ENCODE measurements at places on chromosomes 11 and 22.
A peak's percentile ranks its signal among the peaks of the same experiment; 100 is the strongest.

GRCh38 chr22:27152033-27152432, 494.6 kb downstream of the MIAT start:
- DNase-seq: no peak

GRCh38 chr11:126808296-126808695, 192.3 kb downstream of the KIRREL3 start:
- no peak for DNase-seq

DNA sequence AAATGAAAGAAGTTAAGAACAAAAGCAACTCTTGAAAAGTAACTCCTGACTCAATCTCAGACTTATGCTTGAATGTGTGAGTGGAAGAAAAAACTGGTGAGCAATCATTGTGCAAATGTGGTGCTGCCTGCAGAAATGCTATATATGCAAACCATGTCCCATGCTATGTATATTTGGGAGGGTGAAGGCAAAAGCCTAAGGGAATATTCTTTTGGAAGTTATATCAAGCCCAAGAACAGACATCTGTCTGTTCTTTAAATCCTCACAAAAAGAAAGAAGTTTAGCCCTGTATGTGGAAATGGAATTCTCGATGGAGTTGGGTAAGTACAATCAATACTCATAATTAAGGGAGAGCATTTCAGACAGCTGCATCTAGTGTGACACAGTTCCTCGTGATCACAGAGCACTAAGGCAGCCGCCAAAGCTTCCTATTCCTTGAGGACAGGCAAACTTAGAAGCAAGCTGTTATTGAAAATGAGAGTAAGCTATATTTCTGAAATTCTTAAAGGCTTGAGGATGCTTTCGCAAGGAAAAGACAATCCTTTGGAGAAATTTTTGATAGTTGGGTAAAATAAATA, 406.5 kb upstream of the CHORDC1 start:
- DNase-seq: no peak

- no peak for DNase-seq
Observed at GRCh38 chr11:27427183-27427980, 45.2 kb downstream of the LGR4 start.

DNA sequence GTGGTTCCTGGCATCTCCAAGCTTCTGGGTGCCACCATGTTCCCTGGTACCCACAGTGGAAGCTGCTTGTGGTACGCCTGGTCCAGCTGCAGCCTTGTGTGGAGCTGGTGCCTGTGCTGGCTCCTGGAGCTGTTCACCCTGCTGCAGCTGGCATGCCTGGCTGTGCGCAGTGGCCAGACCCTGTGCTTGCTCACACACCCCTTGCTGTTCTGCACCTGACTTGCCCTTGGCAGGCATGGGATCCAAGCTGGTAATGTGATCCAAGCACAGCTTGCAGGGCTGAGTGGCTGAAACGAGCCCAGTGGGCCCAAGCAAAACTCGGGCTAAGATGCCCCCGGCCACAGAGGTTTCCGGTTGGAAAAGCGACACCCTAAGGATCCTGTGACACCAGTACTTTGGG, 104.7 kb upstream of the CLMP start:
- no peak for DNase-seq

- DNase-seq: no peak
Observed at GRCh38 chr11:2793701-2794045, 91.9 kb downstream of the CDKN1C start.

- no peak for DNase-seq
Observed at GRCh38 chr11:63868399-63869064, 29.6 kb downstream of the MARK2 start.

GRCh38 chr22:30855677-30856518, 112.7 kb downstream of the MORC2 start:
- DNase-seq: no peak

DNA sequence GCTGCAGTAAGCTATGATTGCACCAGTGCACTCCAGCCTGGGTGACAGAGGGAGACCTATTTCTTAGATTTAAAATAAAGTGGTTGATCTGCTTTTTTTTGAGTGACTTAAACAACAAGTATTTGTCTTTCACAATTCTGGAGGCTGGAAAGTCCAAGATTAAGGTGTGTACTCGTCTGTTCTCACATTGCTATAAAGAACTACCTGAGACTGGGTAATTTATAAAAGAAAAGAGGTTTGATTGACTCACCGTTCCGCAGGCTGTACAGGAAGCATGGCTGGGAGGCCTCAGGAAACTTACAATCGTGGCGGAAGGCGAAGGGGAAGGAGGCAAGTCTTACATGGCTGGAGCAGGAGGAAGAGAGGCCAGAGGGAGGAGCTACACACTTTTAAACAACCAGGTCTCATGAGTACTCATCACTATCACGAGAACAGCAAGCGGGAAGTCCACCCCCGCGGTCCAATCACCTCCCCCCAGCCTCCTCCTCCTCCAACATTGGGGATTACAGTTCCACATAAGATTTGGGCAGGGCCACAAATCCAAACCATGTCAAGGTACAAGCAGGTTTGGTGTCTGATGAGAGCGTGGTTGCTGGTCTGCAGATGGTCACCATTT, 19.7 kb upstream of the OSBPL5 start:
- DNase-seq: no peak

- DNase-seq: no peak
Observed at GRCh38 chr11:64608046-64608445, 17.0 kb downstream of the SLC22A12 start.

- DNase-seq: no peak
Observed at GRCh38 chr22:45544588-45545170, 42.0 kb downstream of the FBLN1 start.

DNA sequence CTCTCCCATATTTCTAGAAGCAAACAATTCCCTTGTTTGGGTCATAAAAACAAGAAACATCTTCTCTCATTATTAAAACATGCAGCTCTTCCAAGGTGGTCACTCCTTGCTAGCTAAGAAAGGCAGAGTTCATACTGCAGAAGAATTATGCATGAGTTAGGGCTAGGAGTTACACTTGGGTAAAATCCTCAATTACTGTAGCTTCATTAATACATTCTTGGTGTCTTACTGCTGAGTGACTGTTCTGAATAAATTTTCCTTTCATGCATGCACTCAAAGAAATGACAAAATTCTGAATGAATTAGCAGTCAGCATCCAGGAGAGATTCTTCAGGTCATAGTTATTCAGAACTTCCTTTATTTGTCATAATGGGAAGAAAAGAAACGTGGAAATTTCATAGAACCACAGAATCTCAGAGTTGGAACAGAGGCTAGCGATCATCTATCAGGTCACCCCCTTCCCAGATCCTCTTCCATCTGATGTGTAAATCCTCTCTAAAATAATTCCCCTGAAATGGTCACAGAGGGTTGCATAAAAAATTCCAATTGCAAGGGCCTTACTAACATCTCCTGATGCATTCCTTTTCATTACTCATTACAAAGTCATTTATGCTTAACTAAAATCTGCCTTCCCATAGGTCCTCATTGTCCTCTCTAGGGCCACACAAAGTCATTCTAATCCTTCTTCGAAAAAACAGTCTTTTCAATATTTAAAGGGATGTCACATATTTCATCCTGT, 771.5 kb downstream of the DLG2 start:
- DNase-seq: no peak

- peak; percentile 25 for DNase-seq
Observed at GRCh38 chr22:35150183-35151107, 84.5 kb downstream of the ISX start.

DNA sequence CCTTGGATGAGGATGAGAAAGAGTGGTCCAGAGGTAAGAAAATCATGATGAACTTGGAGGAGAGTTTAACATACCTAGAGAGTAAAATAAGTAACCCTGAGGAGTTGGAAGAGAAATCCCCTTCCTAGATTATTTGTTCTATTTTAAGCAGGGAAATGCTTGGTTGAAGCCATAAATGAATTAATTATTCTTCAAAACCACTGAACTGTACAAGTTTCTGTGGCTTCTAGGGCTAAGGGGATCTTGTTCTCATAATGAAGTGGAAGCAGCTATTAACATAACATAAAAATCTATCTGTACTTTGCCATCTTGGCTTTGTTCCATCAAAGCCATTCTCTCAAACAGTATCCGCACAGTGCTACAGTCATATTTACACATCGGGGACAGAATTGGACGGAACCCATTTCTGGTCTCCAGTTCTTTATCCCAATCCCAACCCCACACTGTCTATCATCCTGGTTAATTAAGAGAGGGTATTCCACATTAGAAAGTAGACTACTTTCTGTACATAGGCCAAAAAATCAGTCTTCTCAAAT, 14.5 kb upstream of the ARHGAP42 start:
- no peak for DNase-seq

DNA sequence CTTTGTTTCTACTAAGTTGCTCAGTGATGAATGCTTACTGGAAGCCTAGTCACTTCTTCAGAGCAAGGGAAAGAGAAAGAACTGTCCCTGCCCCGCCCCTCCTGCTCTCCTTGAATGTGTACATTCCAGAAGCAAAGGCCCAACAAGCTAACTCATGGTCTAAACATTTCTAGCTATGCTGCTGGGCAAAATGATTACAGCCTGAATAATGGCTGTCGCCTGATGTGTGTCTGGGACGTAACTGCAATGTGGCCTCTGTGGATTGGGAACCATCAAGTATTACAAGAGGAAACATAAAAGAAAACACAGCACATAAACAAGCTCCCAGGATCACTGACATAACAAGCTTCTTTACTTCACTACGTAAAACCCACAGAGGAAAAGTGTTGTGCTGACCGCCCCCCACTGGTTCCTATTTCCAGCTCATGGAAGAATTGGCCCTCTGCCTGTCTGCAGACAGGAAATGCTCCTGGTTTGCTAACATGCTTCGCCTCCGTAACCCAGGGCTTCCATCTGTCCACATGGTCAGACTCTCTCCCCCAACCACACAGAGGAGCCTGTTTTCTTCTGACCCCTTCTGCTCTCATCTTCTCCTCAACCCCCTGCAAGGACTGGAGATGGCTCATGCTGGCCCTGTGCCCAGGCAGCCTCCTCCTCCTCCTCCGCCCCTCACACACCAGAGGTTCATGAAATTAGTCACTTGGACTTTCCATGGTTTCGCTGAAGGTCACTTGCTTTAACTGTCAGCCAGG, 187.2 kb downstream of the MAML2 start:
- no peak for DNase-seq

DNA sequence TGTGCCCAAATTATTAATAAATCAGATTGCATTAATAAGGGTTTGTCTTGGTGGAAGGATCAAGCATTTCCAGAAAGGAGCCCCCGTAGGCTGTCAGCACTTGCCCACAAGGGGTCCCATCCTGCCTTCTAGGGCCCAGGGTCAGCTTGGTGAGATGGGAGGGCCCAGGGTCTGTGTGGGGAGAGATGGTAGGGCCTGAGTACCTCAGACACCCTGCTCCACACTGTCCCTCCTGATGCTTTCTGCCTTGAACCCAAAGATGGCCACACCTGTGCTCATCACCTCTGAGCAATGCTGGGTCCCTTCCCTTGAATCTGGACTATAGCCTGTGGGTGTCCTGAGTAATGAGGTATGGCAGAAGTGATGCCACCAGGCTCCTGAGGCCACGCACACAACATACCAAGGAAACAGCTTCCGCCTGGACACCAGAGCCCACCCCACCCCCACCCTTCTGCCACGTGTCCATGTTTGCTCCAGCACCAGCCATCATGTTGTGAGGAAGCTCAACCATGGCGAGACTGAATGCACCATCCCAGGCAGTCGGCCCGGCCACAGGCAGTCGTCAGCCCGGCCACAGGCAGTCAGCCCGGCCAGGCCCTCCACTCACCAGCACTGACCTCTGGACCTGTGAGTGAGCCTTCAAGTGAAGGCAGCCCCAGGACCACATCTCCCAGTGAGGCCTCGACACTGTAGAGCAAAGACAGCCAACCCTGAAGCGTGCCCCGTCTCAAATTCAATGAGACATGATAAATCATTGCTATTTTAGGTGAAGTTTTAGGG, 6.8 kb downstream of the BET1L start:
- no peak for DNase-seq

- DNase-seq: no peak
Observed at GRCh38 chr11:60954421-60954820, 2.4 kb upstream of the SLC15A3 start.

- no peak for DNase-seq
Observed at GRCh38 chr11:62353841-62354240, 16.6 kb downstream of the ASRGL1 start.

DNA sequence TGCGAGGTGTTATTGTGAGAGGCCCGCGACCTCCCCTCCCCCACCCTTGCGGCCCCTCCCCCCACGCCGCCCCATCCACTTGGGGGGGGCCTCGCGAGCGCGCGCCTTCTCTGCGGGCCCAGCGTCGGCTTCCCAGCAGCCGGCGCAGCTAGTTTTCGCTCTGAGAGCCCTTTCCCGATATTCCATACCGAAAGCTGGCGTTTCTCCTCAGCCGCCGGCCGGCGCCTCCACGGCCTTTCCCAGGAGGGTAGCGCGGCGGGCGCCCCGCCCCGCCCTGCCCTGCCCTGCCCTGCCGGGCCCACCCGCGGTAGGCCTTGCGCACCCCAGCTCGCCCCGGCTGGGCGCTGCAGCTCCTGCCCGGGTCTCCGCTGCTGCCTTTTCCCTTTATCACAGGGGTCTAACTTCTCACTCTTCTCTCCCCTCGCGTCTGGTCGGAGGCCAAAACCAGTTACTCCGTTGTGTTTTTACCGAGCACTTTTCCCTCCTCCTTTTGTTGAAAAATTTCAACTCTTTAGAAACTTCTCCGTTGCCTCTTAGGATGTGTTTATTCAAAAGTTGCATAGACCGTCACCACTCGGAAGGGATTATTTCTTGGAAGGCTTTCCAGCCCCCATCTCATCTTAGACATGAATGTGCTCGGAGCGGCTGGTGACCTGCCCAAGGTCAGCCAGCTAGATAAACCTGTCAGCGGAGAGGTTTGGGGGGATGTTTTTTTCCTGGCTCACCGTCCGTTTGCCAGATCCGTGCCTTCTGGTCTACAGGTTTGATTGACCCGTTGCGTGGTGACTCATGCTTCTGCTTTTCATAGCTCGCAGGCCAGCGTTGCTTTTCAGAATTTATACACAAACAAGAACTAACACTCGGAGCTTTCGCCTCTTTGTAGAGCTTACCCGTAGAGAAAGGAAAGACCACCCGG, 648 bp downstream of the PAFAH1B2 start:
- DNase-seq: peak; percentile 3

GRCh38 chr11:68402355-68403031, 58.1 kb upstream of the PPP6R3 start:
- DNase-seq: no peak

DNA sequence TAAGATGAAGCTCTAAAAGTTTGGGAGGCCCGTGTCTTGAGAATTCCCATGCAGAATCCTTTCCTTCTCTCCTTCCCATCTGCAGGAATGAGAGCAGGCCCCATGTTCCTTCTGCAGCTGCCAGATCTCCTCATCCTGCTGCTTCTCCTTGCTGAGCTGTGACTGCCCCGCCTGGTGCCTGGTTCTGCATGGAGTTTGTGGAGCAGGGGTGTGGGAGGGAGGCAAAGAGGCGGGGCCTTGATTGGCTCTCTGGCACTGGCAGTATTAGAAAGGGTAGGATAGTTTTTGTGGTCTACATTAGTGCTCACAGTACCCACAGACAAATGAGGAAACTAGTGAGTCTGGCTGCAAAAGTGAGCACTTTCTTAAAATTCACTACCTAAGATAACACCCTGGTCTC, 91.1 kb upstream of the CLPB start:
- no peak for DNase-seq
